Activated CD4-positive, alpha-beta T cell treated with anti-CD3 and anti-CD28 coated beads, Interleukin-2, amount 50 U/mL, for 16 hours (primary cell): ENCODE measurements at places on chromosomes 13 and 19.

DNA sequence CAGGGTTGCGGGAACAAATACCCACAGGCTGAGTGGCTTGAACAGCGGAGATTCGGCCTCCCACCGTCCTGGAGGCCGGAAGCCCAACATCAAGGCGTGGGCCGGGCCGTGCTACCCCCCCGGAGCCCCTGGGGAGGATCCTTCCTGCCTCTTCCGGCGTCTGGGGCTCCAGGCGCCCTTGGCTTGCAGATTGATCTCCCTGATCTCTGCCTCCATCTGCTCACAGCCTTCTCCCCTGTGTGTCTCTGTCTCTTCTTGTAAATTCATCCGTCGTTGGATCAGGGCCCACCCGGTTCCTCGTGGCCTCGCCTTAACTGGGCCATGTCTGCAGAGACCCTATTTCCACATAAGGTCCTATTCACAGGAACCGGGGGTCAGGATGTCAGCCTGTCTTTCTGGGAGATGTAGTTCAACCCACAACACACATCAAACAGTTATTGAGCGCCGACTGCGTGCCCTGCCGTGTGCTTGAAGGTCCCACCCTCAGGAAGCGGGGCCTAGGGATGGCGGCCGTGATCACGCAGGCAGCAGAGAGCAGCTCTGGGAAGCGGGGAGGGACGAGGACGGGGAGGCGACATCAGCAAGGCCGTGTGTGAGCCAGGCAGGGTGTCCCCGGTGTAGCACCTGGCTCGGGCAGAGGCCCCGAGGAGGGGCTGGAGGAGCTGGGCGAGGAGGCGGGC, 21.3 kb downstream of the HCN2 start:
- peak; percentile 67 for DNase-seq

- no peak for DNase-seq
These were observed 37.6 kb downstream of the GRIK5 start for GRCh38 chr19:42032431-42032830.

- no peak for DNase-seq
These were observed 2.0 kb upstream of the GAPDHS start for GRCh38 chr19:35531291-35531690.

- no peak for DNase-seq
These were observed 264.9 kb downstream of the ITGBL1 start for GRCh38 chr13:101717353-101717752.

- no peak for DNase-seq
These were observed 1.4 kb upstream of the SLC7A9 start for GRCh38 chr19:32870981-32871451.

- no peak for DNase-seq
These were observed 97.6 kb upstream of the DACH1 start for GRCh38 chr13:71964491-71965100.

- no peak for DNase-seq
These were observed 2.2 kb upstream of the CYP4F22 start for GRCh38 chr19:15506074-15506571.

DNA sequence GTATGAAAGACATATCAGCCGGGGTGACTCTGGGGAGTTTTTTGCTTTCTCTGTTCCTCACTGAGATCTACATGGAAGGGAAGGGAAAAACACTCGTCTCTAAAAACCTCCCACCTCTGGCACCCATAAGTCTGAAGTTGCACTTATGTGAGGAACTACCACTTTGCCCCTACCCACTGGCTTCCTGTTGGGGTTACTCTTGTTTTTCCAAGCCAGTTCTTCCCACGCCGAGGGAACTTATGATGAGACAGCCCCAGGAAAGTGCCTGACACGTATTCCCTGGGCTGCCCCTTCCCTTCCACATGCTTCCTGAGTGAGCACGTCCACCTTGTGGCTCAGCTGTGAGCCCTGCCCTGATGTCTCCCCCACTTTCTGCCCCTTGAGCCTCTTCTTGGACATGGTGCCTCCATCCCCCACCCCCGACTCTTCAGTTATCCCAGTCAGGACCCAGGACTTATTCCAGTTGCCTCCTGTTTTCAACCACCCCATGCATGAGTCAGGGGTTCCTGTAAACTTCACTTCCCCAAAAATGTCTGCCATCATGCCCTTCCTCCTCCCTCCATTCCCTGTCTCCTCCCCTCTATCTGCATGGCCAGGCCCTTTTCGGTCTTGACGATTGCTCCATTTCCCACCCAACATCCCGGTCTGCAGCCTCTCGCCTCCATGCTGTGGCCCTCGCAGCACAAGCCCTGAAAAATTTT, 5.1 kb upstream of the SIGLEC7 start:
- DNase-seq, result no peak

DNA sequence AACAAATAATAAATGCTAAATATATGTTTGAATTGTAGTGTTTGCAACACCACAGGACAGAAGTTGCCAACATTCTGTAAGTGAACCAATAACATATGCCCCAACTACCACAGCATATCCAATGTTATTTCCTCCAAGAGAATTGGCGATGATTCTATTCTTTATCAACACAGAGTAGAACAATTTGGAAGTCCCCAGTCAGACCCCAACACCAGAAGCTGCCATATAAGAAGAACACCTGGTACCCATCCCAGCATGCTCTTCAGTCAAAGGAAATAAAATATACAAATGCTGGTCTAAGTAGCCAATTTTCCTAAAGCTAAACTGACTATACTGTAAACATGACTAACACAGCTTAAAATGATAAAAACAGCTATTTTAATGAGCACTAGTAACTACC, 145.7 kb downstream of the KLF12 start:
- no peak for DNase-seq

- DNase-seq, result no peak
These were observed 1.2 kb upstream of the ZNF579 start for GRCh38 chr19:55581823-55582223.

DNA sequence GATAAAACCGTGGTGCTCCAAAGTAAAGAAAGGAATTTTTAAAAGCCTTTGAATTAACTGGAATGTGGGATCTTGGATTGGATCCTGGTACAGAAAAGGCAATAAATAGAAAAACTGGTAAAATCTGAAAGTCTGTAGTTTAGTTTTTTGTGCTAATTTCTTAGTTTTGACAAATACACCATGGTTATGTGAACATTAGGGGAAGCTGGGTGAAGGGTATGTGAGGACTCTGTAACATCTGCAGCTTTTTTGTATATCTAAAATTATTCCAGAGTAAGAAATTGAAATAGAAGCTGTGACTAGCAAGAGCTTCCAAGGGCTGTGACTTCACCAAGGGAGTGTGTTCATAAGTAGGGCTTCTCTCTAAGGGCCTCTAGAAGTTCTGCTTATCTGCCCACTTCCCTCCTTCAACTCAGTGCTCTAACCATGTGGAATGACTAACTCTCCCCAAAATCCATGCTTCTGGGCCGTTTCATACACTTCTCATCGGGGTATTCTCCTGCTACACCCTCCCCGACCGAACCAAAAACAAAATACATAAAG, 26.5 kb downstream of the ARHGAP35 start:
- DNase-seq, result no peak

GRCh38 chr19:3809881-3810707, 23.9 kb upstream of the MATK start:
- DNase-seq, result no peak

GRCh38 chr13:110683203-110683883, 22.6 kb downstream of the CARS2 start:
- no peak for DNase-seq

- DNase-seq, result no peak
These were observed 397.1 kb downstream of the SLITRK5 start for GRCh38 chr13:88068316-88068715.

DNA sequence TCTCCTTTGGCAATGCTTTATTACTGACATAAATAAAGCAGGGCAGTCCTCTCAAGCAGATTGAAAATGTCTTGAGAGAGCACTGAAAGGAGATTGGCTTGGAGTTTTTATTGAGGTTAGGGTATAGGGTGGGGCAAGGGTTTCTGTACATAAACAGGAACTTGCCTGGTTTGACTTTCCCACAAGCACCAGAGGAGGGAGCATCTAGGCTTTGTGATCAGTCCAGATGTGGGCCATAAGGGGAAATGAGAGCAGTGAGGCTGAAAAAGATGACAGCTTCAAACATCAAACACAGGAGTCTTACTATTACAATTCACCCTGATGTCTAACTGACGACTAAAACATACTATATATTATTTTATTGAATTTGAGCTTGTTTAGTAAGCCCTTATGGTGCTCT, 260.9 kb downstream of the MTUS2 start:
- no peak for DNase-seq

- no peak for DNase-seq
These were observed 87.9 kb upstream of the POSTN start for GRCh38 chr13:37686501-37686900.

DNA sequence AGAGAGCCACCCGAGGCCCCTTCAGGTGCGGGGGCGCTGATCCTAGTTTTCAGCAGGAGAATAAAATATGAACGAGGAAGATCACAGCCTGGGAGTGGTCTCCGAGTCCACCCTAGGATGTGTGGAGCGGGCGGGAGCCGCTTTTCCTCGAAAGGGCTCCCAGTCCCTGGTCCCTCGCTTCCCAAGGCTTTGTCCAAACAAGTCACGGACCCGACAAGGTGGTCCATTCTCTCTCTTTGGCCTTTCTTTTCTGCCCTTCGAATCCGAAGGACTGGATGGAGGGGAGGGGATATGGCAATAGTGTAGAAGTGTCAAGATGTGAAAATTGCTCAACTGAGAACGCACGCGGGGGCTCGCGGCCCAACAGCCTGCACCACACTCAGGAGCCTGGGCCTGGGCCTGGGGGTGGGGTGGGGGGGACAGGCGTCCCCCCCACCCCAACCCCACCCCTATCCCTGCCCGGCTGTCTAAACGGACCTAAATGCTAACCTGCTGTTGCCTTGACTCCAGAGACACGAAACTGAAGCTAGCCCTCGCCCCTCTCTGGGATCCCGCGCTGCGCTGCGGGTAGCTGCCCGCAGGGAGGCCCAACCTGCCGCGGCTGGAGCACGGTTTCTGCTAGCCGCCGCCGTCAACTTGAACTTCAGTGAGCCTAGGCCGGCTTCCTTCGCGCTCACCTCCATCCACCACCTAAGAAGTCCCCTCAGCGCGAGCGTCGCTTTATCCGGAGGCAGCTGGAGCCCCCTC, 7.1 kb downstream of the ZIC2 start:
- no peak for DNase-seq

- DNase-seq, result no peak
These were observed 320.1 kb downstream of the MTUS2 start for GRCh38 chr13:29140277-29140676.

DNA sequence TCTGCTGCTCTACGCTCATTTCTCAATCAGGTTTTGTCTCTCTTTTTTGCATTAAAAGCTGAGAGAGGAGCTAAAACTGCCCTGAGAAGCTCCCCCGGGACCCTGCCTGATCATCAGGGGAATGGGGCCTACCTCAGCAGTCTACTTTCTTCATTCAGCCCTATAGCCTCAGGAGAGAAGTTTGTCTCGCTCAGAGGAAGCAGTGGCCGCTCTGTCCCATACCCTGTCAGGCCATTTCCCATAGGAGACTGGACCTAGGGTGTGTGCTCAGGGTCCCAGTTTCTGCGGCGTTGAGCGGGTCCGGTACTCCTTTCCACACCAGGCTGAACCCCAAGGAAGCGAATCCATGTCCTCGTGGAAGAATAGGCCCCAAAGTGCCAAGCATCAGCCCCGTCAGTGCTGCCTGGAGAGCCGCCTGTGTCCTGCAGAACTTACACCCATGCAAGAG, 21.7 kb downstream of the UBE2L5 start:
- DNase-seq, result no peak

- DNase-seq, result no peak
These were observed 316.8 kb upstream of the KLF12 start for GRCh38 chr13:74450964-74451363.

DNA sequence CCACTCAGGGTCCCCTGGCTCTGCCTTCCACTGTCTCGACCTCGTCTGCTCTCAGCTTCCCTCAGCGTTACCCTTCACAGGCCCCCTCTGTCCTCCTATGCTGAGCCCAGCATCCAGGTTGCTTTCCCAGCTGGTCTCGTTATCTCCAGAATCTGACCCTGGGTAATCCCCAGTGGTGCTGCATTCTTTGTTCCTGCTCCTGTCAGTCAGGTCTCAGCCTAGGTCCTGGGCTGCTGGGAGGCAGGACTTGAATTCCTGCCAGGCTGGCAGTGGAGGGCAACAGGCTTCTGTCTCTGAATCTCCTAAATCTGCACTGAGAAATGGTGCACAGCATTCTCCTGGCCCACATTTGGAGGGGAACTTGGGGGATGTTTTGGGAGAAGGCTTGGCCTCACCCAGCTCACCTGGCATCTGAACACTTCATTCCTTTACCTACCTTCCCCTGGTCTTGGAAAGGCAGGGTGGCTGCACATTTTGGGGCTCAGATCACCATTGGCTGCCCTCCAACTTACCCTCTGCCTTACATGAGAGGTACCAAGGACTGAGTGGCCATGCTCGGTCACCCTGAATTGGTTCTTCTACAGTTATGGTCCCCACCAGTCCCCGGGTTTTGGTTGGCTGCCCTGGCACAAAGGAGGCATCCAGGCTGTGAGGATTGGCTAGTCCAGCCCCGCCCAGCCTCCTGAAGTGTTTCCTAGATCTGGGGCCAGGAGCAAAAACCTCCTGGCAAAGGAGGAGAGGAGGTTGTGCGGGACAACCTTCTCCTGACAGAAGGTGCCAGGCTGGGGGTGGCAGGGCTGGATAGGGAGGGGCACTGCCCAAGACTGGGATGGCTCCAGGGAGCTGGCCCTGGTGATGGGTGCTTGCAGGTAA, at the start of gene CYP4F8:
CYP4F8 (plus strand) TSS at position 712 of the 873 bp plus-strand sequence. CDS start 399 bp downstream, outside the sequence.
- DNase-seq, result no peak

DNA sequence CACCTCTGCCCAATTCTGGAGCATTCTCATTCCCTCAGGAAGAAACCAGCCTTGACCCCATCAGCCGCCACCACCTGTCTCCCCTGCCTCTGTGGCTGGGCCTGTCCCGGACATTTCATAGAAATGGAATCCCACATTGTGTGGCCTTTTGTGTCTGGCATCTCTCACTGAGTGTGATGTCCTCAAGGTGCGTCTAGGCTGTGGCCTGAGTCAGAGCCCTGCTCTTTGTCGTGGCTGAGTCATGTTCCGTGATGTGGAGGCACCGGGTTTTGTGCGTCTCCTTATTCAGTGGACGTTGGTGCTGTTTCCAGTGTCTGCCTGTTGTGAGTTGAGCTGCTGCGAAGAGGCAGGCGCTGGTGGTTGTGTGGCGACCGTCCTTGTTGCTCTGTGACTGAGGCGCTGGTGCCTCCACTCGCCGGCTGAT, 3.5 kb downstream of the FZR1 start:
- peak; percentile 17 for DNase-seq

- peak; percentile 59 for DNase-seq
These were observed 14.5 kb downstream of the KLK4 start for GRCh38 chr19:50896591-50897190.
